ENCODE measurements at places on chromosomes 12 and 14. TPM values are rescaled to one million over a fixed set of nuclear protein-coding genes. Genes with fewer than 3 reads are reported as not detected.

The ARF6 gene
- total RNA-seq, result 218 TPM

The SLC2A3 gene
- 312 TPM for total RNA-seq

The OR6C2 gene
- total RNA-seq, result not detected

The SERPINA4 gene
- total RNA-seq, result not detected

The LPAR5 gene
- total RNA-seq, result 8.9 TPM

The KSR2 gene
- 0.21 TPM for total RNA-seq

The MORN3 gene
- 2.4 TPM for total RNA-seq

The KCNMB4 gene
- total RNA-seq, result 1.6 TPM

The HOXC6 gene
- total RNA-seq, result not detected

The CDH24 gene
- total RNA-seq, result 0.82 TPM

The KRT2 gene
- total RNA-seq, result not detected

The LHX5 gene
- total RNA-seq, result 0.19 TPM

The TTC6 gene
- not detected for total RNA-seq

The PLEKHD1 gene
- total RNA-seq, result not detected

The FAR2 gene
- total RNA-seq, result 2.5 TPM
